ENCODE measurements at places on chromosomes 2 and 18.

DNA sequence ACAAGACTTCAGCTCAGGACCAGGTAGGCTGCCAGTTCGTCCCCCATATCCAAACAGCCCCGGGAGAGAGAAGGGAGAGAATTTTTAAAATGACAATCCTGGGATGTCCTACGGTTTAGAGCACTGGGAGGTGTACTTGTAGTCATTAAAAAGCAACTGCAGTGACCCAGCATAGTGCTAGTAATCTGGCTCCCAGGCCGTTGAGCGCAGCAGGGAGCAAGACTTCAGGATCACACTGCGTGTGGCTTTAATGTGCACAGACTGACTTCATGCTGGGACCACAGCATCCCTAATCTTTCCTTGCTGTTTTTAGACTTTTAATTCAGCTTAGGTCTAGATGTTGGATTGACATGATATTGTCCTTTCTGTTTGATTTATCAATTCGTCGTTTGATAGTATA is 219.3 kb upstream of the FOSL2 start:
- no peak for DNase-seq

GRCh38 chr2:54402350-54402749 is 53.8 kb upstream of the SPTBN1 start:
- no peak for DNase-seq

GRCh38 chr2:40346535-40347354 is 105.1 kb downstream of the SLC8A1 start:
- DNase-seq = no peak

GRCh38 chr2:36573165-36573564 is 24.8 kb downstream of the FEZ2 start:
- no peak for DNase-seq

DNA sequence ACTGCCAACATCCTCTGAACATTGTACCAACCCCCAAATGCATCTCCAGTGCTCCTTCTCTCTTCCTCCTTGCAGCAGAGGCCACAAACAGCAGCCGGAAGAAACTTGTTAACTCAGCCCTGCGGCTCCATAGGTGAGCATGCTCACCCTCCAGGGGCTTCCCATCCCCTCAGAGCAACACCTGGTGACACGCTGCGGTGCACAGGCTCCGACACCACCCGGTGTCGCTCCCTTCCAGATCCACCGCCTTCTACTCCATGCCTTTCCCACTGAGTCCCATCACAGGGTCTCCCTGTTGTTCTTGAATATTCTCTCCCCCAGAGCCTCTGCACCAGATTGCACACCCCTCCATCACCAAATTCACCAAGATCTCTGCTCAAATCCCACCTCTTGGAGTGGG is 171.5 kb upstream of the FHL2 start:
- no peak for DNase-seq

DNA sequence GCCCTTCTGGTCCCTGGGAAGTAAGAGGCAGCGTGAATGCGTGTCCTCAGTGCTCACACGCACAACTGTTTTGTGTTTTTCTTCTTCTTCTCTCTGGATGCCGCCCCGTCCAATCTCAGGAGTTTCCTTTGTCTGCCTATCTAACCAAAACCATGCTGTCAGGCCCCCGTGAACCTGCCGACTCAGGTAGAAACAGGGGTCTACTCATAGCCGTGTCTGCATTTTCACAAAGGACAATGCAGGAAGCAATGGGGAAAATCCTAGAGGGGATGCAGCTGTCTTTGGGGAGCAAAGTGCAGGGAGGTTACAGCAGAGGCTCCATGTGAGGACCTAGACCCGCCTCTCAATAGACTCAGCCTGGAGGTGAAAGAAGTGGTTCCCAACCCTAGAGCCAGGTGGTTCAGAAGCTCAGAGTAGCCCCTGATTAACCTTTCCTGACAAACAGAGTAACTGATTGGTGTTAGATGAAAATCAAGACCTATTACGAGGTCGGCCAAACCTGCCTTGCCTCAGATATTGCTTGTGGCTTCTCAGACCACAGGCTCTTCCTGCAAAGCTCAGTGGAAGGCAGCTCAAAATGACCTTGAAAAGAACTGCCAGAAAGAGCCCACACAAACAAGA is 49.3 kb downstream of the CD226 start:
- DNase-seq = no peak

- no peak for DNase-seq
Observed at GRCh38 chr2:35365859-35366258, 989.7 kb upstream of the CRIM1 start.

GRCh38 chr18:23619388-23619881 is 33.1 kb upstream of the NPC1 start:
- DNase-seq = peak; percentile 14

- DNase-seq = no peak
Observed at GRCh38 chr2:221289389-221289788, 282.7 kb downstream of the EPHA4 start.

DNA sequence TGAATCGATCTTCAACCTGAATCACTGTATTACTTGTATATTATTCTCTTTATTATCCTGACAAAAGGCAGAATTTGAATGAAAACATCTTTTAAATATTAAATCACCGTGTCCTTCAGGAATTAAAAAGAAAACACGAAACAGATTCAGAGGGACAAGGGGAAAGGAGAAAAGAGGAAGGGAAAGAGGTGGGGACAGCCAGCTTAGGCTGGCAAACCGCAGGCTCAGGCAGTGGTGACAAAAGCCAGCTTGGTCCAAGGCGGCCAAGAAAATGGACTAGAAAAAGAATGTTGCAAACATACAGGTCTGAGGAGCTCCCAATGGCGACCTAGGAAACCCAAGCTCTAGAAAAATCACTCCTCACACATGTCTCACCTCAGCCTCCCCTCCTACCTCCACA is 6.8 kb downstream of the B4GALT6 start:
- no peak for DNase-seq

- DNase-seq = no peak
Observed at GRCh38 chr2:161246281-161246680, 61.9 kb upstream of the PSMD14 start.

DNA sequence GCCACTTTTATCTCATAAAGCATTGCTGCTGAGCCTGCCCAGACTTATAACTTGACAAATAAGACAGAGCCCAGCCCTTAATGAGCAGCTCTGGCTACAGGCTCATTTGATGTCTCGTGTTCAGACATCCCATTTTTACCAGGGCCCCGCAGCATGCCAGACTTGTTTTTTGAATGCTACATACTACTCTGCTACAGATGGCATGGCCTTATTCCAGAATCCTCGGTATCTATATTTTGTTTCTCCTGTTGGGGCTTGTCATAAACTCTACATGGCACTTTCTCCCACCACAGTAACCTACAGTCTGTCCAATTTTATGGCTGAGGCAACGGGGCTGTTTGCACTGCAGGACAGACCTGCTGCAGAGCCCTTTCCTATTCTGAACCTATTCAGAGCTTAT is 179.0 kb upstream of the DDX18 start:
- DNase-seq = no peak

- no peak for DNase-seq
Observed at GRCh38 chr2:160332318-160332717, 132.2 kb upstream of the ITGB6 start.

DNA sequence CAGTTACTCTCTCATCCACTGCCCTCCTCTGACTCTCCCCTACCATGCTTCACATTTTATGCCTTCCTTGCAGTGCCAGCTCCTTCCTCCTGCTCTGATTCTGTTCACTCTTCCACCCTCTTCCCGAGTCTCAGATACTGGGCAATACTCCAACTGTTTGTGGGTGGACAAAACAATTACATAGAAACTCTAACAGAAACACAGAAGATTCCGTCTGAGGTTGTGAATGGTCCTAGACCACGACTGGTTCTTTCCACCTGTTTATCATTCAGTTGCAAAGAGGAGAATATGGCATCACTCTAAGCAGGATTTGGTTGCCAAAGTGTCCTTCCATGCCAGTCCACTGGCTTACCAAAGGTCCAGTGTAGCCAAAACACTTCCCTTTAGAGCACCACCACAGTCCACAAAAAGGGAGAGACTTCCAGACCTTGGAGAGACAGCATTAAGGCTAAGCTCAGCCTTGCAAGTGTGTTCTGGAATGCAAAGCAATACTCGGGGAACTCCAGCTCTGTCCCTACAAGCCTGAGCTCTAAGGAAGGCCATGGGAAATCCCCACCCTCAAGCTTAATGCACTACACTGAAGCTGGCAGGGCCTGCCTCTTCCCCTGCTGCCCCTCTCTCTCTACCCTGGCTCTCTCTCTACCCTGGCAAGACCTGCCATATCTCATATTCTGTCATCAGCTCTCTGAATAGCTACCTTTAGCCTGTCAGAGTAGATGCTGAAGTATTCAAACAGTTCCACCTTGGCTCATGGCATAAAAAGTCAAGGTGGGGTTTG is 33.6 kb upstream of the RND3 start:
- no peak for DNase-seq

GRCh38 chr18:29004921-29005320 is 828.0 kb upstream of the CDH2 start:
- DNase-seq = no peak

DNA sequence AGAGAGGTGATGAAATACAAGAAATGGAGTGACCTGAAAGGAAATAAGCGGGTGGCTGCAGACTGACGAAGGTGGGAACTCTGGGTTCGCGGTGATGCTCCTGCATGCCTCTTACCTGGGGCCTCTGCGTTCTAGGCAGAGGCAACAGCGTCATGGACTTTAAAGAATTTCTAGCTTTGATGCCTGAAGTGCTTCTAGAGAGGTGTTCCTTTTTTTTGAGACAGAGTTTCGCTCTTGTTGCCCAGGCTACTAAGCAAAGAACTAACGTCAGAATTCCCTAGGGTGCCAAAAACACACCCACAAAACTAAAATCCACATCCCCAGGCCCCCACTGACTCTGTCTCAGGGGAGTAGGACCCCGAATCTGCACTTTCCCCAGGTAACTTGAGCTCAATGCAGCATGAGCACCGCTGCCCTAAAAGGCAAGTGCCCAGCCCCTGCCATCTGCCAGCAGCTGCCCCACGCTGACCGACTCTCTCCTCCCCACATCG is 110.5 kb upstream of the ID2 start:
- DNase-seq = no peak

DNA sequence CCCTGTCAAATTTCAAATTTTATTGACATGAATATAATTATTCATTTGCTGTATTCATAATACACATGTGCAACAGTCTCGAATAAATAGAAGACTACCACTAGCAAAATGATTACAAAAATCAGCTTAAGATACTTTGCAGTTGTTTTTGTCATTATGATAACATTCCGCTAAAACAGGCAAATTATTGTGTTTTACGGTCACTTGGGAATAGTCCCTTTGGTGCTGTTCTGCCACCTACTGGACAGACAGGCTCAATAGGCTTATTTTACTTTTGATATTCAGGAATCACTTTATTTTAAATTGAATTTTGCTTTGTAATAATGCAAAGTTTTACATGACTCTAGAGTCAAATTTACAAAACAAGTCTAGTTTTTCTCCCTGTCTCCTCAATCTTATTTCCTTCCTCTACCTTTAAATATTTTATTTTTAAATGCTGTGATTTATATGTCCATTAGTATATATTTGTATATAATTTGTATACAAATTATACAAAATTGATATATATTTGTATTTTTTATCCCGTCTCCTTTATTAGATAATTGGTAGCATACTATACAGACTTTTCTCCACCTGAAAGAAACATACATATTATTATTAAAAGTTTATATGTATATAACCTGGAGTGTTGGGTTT is 456.3 kb downstream of the DLGAP1 start:
- DNase-seq = no peak

DNA sequence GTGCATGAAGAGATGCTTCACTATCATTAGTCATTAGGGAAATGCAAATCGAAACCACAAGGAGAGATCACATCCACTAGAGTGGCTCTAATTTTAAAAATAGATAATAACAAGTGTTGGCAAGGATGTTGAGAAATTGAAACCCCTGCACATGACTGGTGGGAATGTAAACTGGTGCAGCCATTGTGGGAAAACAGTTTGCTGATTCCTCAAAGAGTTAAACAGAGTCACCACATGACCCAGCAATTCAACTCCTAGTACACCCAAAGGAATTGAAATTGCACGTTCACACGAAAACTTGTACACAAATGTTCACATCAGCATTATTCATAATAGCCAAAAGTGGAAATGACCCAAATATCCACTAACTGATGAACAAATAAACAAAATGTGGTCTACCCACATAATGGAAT is 179.5 kb downstream of the BCL2 start:
- DNase-seq = no peak

GRCh38 chr2:190615555-190616200 is 33.2 kb upstream of the NAB1 start:
- no peak for DNase-seq

GRCh38 chr18:5519448-5520298 is 24.1 kb downstream of the EPB41L3 start:
- DNase-seq = no peak

- no peak for DNase-seq
Observed at GRCh38 chr2:61877571-61878245, 10.7 kb downstream of the CCT4 start.

- no peak for DNase-seq
Observed at GRCh38 chr2:232860593-232861241, 9.3 kb upstream of the SNORC start.

DNA sequence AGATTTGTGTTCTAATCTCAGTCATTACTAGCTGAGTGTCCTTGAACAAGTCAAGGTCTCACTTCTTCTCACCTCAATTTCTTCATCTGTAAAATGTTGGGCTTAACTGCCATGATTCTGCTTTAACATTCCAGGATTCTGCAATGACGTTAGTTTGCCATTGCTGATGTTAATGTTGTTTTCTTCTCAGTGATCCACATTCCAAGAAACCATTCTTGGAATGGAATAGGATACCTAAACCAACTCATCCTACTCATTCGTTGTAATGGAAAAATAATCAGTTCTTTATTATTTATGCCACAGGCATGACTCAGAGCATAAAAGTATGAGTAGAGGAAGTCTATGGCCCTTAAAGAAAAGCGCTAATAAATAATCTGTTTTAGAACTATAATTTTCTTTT is 140.2 kb upstream of the ETAA1 start:
- no peak for DNase-seq

DNA sequence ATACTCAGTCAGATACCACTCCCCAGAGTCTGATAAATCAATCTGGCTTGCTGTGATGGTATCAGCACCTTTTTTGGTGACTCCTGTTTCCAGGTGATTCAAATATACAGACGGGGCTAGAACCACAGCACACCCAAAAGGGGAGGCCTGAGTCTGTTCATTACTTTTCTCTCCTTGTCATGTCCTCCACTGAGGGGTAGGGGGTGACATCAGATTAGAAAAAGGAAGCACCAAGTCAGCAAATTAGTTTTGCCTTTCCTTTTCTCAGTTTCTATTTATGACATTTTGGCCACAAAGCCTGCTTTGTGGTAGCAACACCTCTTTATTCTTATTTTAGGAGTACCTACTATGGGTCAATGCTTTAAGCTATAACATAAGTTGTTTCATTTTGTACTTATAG is 127.4 kb downstream of the CCDC102B start:
- DNase-seq = no peak

GRCh38 chr2:65070172-65070830 is 14.1 kb downstream of the CEP68 start:
- no peak for DNase-seq

DNA sequence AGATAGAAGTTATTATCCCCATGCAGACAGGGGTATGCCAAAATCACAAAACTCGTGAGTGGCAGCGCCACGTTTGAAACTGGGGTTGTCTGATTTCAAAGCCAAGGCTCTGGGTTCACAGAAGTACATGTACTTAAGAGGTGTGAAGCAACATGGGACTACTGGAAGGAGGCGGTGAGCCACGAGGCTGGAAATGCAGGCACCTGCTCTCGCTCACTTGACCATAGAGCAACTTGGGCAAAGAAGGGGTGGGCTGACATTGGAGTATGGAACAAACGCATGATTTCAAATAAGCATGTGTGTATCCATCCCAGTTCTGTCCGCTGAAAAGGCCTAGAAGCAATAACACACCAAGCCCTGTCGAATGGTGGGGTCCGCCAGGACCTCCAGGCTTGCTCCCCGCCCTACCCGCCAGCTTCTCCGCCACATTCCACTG is 593 bp upstream of the ACTR2 start:
- no peak for DNase-seq

Measured in posterior cingulate gyrus (tissue), 11 donors.